Amniotic epithelial cell (primary cell): ENCODE measurements at places on chromosomes 16 and 17.

DNA sequence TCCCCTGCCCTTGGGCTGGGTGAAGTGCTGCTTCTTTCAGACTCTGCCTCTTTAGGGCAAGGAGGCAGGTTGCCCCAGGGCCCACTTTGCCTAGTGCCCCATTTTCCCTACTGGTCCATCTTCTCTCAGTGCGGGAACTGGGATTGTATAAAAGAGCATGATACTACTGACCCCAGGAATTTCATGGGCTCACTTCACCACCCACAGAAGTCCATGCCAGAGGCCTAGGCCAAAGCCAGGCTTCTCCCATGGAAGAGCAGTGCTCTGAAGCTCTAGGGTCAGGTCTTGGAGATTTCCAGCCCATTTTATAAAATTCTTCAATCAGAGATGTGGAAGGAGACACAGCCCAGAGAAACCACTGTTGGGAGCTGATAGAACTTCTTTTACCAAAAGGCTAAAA lies 5.7 kb downstream of the CACNG1 start:
- no peak for DNase-seq

GRCh38 chr16:13557418-13557817 lies 362.5 kb upstream of the ERCC4 start:
- DNase-seq = no peak

GRCh38 chr17:63613663-63614062 lies 8.6 kb upstream of the MAP3K3 start:
- DNase-seq = no peak

- DNase-seq = no peak
Observed at GRCh38 chr16:50267151-50267631, 840 bp downstream of the ADCY7 start.

DNA sequence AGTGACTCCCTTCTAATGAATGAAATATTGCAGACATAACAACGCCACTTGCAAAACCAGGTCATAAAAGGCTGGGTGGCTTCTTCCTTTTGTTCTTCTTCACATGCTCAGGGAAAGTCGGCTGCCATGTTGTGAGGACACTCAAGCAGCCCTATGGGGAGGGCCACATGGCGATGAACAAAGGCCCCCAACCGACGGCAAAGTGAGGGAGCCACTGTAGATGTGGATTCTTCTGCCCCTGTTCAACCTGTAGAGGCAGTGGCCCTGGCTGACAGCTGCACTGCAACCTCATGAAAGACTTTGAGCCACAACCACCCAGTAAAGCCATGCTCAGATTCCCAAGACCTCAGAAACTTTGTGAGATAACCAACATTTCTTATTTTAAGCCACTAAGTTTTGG lies 203.5 kb upstream of the TNRC6C start:
- no peak for DNase-seq

DNA sequence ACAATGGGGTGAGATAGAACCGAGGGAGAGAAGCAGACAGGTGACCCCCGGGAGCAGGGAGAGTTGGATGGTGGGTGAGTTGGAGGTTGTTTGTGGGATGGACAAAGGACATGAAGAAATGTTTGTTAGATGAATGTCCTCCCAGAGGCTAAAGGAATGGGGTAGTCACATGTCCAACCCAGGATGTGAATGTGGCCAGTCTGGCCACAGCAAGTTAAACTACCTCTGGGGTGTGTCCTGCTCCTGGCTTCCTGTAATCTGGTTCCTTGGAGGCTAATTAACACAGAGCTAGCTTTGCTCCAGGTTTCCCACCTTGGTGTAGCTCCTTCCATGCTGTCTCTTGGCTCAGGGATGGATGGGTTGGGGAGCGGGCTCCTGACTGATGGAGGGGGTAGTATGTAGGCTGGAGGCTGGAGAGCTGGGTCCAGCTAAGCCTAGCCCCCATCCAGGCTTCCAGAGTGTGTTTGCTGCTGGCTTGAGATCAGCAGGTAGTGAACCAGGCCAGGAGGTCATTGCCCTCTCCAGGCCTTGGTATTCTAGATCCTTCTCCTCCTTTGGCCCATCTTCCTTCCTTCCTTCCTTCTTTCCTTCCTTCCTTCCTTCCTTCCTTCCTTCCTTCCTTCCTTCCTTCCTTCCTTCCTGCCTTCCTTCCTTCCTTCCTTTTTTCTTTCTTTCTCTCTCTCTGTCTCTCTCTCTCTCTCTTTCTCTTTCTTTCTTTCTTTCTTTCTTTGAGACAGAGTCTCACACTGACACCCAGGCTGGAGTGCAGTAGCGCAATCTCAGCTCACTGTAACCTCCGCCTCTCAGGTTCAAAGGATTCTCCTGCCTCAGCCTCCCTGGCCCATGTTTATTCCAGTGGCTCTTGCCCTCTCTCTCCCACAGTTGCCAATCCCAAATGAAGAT lies 28.0 kb upstream of the UBE2G1 start:
- no peak for DNase-seq

GRCh38 chr16:12502676-12503075 lies 301.0 kb downstream of the CPPED1 start:
- DNase-seq = no peak

DNA sequence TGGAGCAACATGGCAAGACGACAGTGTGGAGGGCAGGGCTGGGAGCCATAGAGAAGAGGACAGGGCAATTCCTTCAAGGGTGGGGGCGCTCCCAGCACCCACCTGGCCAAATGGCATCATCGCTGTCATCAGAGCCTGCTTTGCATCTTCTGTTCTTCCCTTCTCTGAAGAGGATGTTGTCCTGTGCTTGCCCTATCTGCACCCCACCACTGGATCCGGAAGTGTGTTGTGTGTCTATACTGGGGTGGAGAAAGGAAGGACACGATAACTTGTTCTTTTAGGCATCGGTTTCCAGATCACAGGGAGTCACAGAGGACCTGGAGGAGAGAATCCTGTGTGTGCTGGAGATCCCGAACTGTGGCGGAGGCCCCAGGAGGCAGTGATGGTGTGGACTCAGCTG lies 25.7 kb upstream of the ANKRD40CL start:
- no peak for DNase-seq

GRCh38 chr17:70772761-70773160 lies 603.4 kb downstream of the KCNJ2 start:
- DNase-seq = no peak

DNA sequence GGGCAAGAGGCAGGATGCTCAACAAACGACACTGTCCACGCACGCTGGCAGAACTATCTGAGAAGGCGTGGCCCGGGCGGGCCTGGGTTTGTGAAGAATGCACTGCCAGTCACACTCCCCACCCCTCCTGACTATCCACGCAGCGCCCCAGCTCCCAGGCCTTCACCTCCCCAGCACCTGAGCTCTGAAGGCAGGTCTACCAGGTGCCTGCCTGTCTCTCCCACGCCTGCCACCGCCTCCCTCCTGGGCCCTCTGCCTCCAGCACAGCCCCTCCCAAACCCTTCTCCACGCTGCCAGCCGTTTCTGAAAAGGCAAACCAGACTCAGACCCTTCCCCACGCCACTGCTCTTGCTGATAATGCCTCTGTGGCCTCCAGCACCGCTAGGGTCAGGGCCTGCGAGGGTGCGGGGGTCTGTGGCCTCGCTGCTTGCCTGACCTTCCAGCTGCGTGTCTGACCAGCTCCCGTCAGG lies 11.6 kb downstream of the MYBBP1A start:
- DNase-seq = no peak

DNA sequence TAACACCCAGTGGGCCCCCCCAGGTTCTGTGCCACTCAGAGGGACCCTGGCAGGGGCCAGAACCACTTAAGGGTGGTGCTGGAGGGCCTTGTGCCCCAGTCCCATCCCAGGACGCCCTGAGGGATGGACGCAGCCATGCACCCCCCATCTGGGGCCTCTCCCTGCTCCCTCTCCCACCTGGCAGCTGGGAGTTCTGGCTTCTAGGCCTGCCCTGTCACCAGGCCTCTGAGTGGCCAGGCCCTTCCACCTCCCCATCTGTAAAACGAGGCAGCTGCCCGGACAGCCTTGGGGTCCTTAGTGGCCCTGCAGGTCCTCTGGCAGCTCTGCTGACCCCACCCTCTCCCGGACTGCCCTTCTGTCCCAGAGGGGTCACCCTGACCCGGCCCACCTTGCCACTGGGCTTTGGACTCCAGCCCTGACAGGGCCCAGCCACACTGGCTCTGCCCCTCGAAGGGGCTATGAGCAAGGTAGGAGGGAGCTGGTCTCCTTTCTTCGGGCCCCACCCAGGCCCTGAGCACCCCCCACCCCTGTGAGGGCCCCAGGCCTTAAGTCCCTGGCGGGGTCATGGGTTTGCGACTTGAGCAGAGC lies 12.3 kb downstream of the PAM16 start:
- DNase-seq = no peak

GRCh38 chr17:68969101-68969500 lies 13.9 kb upstream of the ABCA8 start:
- no peak for DNase-seq

DNA sequence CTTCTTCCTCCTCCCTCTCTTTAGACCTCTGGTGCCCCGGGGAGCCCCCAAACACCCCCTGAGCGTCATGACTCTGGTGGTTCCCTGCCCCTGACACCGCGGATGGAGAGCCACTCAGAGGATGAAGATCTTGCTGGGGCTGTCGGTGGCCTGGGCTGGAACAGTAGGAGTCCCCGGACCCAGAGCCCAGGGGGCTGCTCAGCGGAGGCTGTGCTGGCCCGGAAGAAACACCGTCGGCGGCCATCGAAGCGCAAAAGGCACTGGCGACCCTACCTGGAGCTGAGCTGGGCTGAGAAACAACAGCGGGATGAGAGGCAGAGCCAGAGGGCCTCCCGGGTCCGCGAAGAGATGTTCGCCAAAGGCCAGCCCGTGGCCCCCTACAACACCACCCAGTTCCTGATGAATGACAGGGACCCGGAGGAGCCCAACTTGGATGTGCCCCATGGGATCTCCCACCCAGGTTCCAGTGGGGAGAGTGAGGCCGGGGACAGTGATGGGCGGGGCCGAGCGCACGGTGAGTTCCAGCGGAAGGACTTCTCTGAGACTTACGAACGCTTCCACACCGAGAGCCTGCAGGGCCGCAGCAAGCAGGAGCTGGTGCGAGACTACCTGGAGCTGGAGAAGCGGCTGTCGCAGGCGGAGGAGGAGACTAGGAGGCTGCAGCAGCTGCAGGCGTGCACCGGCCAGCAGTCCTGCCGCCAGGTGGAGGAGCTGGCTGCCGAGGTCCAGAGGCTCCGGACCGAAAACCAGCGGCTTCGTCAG lies 7.5 kb downstream of the HEXIM2 start:
- no peak for DNase-seq
